Stimulated activated CD8-positive, alpha-beta memory T cell treated with anti-CD3 and anti-CD28 coated beads, Interleukin-4, amount 100 ng/mL, for 1 hour (primary cell): ENCODE measurements at places on chromosomes 5 and 9.

GRCh38 chr5:140725799-140726471, 25.7 kb downstream of the ZMAT2 start:
- peak; percentile 38 for DNase-seq

- DNase-seq, result peak; percentile 27
Observed at GRCh38 chr9:35696520-35697215, 6.9 kb upstream of the TPM2 start.

GRCh38 chr5:172717481-172718195, 53.4 kb downstream of the DUSP1 start:
- no peak for DNase-seq

DNA sequence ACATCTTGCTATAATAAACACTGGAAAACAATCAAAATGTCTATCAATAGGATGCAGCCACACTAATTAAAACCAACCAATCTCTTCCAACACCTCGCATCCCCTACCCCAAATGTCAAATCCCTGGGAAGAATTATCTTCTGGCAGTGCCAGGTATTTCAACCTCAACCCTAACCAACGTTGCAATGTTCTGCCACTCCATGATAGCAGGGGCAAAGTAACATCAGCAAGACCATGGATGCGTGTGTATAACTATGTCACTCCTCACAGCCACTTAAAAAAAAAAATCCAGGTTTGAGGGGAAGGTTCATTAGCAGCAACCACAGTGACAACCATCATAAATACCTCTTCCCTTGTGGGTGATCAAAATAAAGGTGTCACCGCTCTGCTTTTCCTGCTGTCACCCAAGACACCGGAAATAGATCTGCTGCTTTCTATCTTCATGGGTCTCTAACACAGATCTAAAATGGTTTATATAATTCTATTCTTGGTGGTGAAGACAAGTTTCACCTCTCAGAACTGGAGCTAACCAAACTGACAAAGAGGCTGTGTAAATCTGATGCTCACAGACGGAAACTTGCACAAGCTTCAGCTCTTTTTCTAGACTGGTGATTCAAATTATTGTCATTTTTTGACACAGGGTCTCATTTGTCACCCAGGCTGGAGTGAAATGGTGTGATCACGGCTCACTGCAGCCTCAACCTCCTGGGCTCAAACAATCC, 9.9 kb downstream of the HSPA9 start:
- no peak for DNase-seq

DNA sequence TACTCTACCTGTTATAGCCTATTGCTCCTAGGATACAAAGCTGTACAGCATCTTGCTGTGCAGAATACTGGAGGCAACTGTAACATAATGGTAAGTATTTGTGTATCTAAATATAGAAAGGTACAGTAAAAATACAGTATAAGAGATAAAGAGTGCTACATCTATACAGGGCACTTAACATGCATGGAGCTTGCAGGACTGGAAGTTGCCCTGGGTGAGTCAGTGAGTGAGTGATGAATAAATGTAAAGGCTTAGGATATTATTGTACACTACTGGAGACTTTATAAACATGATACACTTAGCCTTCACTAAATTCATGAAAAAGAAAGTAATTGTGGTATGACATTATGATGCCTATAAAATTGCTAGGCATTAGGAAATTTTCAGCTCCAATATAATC, 65.5 kb upstream of the OSMR start:
- DNase-seq, result no peak

DNA sequence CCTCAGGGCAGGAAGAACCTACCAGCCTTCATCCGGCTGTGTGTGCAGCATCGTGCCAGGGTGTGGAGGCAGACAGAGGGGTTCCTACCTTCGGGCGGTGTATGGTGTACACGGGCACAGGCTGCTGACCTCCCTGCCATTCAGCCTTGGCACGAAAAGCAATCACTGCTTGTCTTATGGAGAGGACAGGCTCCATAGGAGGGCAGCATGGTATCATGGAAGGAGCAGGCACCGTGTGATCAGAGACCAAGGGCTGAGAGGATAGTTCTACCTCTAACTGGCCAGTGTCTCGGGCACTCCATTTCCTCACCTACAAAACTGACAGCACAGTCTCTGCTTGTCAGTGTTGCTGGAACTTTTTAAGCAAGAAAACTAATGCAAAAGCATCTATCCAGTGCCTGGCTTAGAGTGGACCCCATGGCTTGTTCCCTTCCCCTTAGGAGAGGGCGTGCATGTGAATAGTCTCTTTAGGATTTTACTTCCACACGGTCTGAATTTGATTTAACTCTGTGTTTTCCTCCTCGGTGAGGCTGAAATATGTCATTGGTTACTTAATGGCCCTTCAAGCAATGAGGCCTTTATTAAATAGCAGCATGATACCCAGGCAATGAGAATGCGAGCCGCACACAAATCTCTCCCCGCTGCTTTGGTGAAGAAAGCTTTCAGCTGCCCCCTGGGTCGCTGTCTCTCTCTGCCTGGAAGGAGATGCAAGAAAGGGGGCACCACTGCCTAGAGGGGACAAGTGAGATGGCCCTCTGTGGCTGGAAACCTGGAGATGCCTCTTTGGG, 22.2 kb downstream of the TTLL11 start:
- no peak for DNase-seq

DNA sequence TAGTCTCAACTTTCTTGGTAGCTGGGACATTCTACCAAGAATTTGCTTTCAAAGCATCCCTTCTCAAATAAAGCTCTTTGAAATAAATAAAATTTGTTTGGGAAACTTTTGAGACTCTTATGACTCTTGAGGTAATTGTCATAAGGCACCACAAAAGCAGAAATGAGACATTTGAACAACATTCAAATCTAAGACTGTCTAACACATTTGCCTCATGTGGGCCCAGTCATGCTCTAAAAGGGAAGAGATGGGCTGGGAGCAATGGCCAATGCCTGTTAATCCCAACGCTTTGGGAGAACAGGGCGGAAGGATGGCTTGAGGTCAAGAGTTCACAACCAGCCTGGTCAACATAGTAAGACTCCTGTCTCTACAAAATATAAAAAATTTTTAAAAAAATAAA, 26.4 kb downstream of the SLC31A2 start:
- DNase-seq, result no peak

- DNase-seq, result no peak
Observed at GRCh38 chr5:75367401-75367800, 30.4 kb downstream of the HMGCR start.

DNA sequence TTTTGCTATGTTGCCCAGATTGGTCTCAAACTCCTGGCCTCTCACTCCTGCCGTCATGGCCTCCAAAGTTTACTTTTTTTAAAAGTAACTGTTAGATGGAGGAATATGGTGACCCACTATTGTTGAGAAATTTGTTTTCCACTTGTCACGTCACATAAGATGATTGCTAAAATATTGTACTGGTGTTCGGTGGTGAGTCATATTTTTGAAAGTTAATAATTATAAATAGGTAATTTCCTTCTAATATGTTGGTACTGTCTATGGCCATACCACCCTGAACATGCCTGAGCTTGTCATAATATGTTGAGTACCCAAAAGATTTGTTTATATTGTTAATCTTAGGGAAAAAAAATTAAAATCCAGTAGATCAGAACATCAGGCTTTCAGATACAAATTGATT, 22.6 kb downstream of the RMI1 start:
- DNase-seq, result no peak
